ENCODE measurements at places on chromosomes 7 and 10. TPM values are rescaled to one million over a fixed set of nuclear protein-coding genes. Genes with fewer than 3 reads are reported as not detected.

DNA sequence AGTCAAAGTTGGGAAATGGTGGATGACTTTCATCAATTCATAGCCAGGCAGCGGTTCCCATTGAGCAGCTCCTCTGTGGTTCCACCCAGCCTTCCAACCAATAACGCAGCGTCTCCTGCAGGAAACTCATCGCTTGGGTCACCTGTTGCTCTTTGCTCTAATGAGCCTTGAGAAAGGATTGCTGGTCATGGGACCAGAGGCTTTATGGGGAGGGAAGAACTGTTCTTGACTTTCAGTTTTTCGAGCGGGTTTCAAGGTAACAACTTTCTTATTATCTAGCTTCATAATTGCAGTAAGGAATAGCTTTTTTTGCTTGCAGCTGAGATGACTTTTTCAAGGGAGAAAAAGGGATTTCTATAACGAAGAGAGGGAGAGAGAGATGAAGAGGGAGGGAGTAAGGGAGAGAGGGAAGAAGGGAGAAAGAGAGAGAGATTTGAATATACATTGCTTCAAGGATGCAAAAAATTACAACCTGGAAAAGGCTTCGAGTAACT, 405 bp upstream of the ENTPD1 start:
- no peak for DNase-seq

DNA sequence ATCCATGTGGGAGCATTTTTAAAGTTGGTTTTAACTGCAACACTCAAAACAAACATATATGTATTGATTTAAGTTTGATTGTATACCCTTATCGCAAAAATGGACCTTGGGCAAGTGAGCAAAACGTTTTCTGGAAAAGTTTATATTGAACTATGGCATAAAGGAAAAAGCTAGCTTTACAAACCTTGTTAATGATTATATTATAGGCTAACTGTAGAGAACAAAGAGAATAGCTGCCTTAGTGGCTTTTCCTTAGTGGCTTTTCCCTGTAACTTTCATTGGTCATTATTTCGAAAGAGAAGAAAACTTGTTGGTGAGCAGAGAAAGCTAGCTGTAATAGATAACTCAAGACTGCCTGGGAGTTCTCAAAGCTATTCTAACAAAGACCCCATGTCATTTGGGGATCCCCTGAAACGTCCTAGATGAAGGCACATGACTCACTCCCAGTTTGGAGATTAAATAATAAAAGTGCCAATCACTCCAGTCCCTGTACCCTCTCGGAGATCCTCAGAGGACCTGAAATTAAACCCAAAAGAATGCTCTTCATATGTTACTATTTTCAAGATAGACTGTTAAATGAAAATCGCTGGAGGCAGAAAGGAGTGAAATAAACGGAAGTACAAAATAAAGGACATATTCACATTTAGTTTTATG, 92.1 kb downstream of the SRI start:
- DNase-seq, result no peak

DNA sequence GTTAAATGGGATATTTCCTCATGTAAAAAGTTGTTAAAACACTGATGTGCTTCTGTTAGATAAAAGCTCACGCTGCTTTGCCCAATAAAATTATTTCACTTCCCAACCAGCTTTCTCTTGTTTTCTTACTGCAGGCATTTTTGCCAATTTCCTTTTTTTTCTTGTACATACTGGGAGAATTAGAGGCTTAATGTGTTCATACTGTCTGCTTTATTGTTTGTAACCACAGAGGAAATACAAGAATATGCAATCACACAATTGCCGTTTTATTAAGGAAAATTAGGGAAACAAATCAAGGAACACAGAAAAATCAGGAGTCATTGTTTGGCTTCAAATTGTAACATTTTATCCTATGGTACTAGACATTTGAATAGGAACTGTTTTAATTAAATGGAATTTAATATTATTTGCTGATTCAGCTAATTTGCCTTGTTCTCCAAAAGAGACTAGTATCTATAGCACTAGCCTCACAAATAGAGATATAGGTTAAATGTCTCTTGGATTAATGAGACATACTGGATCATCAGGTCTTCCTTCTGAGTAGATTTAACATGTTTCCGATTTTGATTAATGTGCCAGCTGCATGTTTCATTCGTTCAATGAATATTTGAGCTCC, 6.4 kb upstream of the VWA2 start:
- no peak for DNase-seq

- no peak for DNase-seq
Measured at GRCh38 chr10:73161662-73162061, 6.1 kb downstream of the ECD start.

DNA sequence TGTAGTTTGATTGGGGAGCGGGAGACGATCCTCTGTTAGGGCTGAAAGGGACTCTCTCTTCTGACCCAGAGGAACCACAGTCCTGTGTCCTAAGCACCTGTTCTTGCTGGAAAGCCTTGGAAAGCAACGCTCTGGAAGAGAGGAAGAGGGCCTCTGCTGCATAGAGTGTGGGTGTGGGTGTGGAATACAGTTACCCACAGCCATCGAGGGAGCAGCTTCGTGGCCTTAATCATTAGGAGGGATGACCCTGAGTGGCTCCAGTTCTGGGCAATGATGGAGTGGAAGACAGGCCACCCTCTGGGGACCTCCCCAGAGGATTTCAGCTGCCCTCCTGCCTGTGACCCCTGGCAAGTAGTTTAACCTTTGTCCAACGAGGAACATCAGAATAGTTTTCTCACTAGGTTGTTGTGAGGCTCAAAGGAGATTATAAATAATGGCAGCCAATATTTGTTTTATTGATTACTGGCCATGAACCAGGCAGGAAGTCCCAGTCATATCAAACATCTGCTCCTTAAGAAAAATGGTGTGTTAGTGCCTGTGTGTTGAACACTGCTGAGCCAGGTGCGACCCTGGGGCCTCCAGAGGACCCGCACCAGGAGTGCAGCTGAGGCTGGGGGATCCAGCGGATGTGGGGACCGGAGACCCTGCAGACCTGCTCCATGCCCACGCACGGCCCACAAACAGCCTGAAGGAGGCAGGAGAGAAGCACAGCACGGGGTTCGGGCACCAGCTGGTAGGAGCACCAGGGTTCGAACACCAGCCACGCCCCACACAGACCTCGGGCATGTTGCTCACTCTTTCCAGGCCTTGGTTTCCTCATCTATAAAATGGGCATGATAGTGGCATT, 35.6 kb downstream of the FAM241B start:
- DNase-seq, result no peak

- no peak for DNase-seq
Measured at GRCh38 chr7:126449611-126450268, 803.0 kb downstream of the GRM8 start.

DNA sequence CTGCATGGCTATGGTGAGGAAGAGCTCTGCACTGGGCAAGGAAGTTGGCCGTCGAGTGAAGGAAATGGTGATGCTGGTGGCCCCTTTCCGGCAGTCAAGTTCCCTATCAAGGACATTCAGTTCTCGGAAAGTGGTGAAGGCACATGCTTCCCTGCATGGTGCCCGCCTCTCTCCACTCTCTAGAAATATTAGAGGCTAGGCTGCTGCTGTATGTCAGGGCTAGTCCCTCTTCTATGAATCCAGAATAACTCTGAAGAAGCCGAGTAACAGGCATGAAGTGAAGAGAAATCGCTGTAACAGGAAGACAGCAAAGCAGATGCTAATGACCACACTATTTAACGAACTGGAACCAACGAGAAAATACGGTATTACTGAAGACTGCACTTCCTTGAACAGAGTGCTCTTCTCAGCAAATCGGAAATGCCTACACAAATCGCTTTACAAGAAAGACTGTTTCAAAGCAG, 5.4 kb downstream of the IDI1 start:
- DNase-seq, result peak; percentile 54

- no peak for DNase-seq
Measured at GRCh38 chr10:72695496-72695895, 3.6 kb downstream of the MCU start.

The DPP6 gene
- not detected for total RNA-seq

The NPFFR1 gene
- total RNA-seq, result 0.02 TPM

The MMRN2 gene
- total RNA-seq, result not detected

The CADPS2 gene
- not detected for total RNA-seq

The LRRC18 gene
- not detected for total RNA-seq
